ENCODE measurements at places on chromosomes 7 and 10. TPM values are rescaled to one million over a fixed set of nuclear protein-coding genes. Genes with fewer than 3 reads are reported as not detected.

CPA1 gene
- 3.6 TPM for total RNA-seq

HOXA1 gene
- total RNA-seq = 0.58 TPM

THSD7A gene
- 3.8 TPM for total RNA-seq

DNA sequence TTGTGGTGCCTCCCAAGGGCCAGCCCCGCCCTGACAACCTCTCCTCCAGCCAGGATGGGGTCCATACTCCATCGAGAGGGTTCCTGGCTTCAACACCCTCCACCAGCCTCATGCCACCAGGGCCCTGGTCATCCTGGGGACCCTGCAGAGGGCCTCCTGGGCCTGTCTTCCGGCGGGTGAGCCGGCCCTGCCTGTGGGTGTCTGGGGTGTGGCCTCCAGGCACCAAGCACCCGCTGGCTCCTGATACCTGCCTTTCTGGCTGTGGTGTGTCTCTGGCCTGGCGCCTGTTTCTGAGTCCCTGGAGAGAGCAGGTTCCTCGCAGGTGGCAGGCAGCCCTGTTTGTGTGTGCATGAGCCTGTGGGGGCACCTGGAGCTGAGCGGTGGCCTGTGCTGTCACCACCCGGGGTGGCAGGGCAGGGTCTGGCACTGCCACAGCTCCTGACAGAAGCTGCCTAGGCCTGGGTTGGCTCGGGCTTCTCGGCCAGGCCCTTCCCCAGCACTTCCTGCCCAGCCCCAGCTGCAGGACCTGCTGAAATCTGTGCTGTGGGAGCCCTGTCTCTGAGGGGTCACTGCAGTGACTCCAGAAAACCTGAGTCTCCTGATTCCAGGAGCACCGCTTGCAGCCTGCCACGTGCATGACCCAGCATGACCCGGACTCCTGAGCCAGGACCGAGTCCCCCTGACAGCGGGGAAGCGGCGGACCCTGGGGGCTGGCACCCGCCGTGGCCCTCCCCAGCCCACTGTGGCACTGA is 18.4 kb downstream of the ADAM8 start:
- H3K36me3 ChIP-seq = no peaks in the 10 kb centered on the region
- H3K27me3 ChIP-seq = peaks cover 23% of the 10 kb centered on the region
- DNase-seq = no peak
- H3K27ac ChIP-seq = no peak overlapping the region
- H3K4me3 ChIP-seq = no peak overlapping the region
- peaks cover 46% of the 10 kb centered on the region for H3K4me1 ChIP-seq

GRCh38 chr10:18738835-18739234 is 79.6 kb downstream of the ARL5B start:
- no peaks in the 10 kb centered on the region for H3K4me1 ChIP-seq
- DNase-seq = no peak
- H3K27me3 ChIP-seq = no peaks in the 10 kb centered on the region

- no peak for DNase-seq
- H3K27me3 ChIP-seq = no peaks in the 10 kb centered on the region
- no peaks in the 10 kb centered on the region for H3K36me3 ChIP-seq
- no peak overlapping the region for H3K27ac ChIP-seq
Measured at GRCh38 chr7:94362276-94362675, 32.4 kb upstream of the COL1A2 start.

- H3K27me3 ChIP-seq = no peaks in the 10 kb centered on the region
Measured at GRCh38 chr7:40546616-40547501, 412.1 kb downstream of the SUGCT start.

DNA sequence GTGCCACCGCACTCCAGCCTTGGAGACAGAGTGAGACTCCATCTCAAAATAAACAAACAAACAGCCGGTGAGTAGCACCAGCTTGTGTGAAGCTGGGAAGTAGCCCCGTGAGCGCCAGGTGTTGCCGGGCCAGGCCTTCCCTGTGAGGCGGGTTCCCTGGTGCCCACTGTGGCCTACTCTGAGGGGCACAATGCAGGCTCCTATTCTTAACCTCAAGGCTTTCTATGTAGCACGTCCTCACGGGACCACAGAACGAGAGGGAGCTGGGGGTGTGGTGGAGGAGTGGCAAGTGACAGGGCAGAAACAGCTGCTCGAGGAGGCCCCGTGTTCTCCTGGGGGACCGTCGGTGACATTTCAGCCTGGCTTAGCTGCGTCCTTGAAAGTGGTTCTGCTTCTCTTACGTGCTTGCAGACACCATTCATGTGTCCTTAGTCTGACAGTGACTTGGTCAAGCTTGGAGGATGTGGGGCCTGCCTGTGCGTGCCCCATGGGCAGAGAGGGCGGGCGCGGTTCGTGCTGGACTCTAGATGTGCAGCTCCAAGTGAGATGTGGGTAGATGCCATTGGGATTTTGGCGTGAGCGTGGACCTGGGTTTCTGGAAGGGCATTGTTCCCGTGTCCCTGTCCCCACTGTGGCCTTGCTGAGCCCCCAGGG is 116.6 kb downstream of the NKX6-2 start:
- H3K27ac ChIP-seq = peak overlapping the region; percentile 67
- DNase-seq = peak; percentile 53
- no peak overlapping the region for H3K4me3 ChIP-seq
- peaks cover 20% of the 10 kb centered on the region for H3K4me1 ChIP-seq
- H3K36me3 ChIP-seq = no peaks in the 10 kb centered on the region
- H3K27me3 ChIP-seq = no peaks in the 10 kb centered on the region

GRCh38 chr7:5557920-5558401 is 134.3 kb upstream of the TNRC18 start:
- H3K27me3 ChIP-seq = peaks cover under 1% of the 10 kb centered on the region
- H3K4me1 ChIP-seq = peaks cover 55% of the 10 kb centered on the region
- H3K36me3 ChIP-seq = no peaks in the 10 kb centered on the region
- peak; percentile 72 for DNase-seq
- H3K4me3 ChIP-seq = no peak overlapping the region

GRCh38 chr7:36017111-36017510 is 135.9 kb upstream of the EEPD1 start:
- H3K36me3 ChIP-seq = no peaks in the 10 kb centered on the region
- H3K27me3 ChIP-seq = no peaks in the 10 kb centered on the region
- no peak overlapping the region for H3K27ac ChIP-seq
- DNase-seq = no peak
- no peak overlapping the region for H3K4me3 ChIP-seq
